WTC11 (cell line): ENCODE measurements at places on chromosomes 16 and 17. TPM values are rescaled to one million over a fixed set of nuclear protein-coding genes. Genes with fewer than 3 reads are reported as not detected.

- no peaks in the 10 kb centered on the region; the same call in 1 of the 2 replicates for H3K27me3 ChIP-seq
- H3K4me3 ChIP-seq, result no peak overlapping the region
- DNase-seq, result no peak
- H3K27ac ChIP-seq, result no peak overlapping the region
These were observed 211.9 kb downstream of the PRKCA start for GRCh38 chr17:66514227-66514806.

GRCh38 chr16:70720425-70721201 lies 34.8 kb upstream of the MTSS2 start:
- H3K4me1 ChIP-seq, result peaks cover 8% of the 10 kb centered on the region
- no peak for DNase-seq
- no peak overlapping the region for H3K4me3 ChIP-seq
- H3K27me3 ChIP-seq, result no peaks in the 10 kb centered on the region

- H3K4me3 ChIP-seq, result no peak overlapping the region
- DNase-seq, result no peak
- no peaks in the 10 kb centered on the region for H3K27me3 ChIP-seq
- peaks cover 14% of the 10 kb centered on the region for H3K36me3 ChIP-seq
- peak overlapping the region; percentile 41; the same call in 1 of the 2 replicates for H3K27ac ChIP-seq
These were observed 96.8 kb upstream of the CBX4 start for GRCh38 chr17:79936050-79936449.

DNA sequence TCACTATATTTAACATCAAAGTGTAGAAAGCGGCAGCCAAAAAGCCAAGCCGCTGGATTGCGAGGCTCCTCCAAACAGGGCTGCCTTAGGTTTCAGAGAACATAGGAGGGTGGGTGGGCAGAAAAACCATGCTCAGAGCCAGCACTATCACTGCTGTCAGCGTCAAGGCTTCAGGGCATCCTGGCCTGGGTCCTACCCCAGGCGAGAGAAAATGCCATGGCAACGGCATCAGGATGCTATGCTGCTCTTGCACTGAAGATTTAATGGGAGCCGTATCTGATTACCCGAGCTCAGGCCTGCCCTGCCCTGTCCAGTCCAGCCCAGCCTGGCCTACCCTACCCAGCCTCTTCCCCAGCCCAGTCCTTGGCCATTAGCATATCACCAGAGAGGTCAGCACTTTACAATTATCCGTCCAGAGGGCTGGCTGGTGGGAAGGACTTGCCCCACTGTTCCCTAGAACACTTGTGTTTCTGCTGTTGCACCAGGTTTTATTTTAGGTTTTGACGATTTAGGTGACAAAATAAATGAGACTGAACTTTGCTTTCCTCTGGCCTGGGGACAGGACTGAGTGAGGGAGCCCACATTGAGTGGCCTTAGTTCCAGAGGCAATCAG lies 61.1 kb downstream of the TOM1L2 start:
- H3K4me3 ChIP-seq, result no peak overlapping the region
- H3K36me3 ChIP-seq, result peaks cover 10% of the 10 kb centered on the region; the same call in 1 of the 2 replicates
- peaks cover 27% of the 10 kb centered on the region for H3K4me1 ChIP-seq
- H3K27me3 ChIP-seq, result peaks cover 3% of the 10 kb centered on the region; the same call in 1 of the 2 replicates
- H3K27ac ChIP-seq, result no peak overlapping the region

DNA sequence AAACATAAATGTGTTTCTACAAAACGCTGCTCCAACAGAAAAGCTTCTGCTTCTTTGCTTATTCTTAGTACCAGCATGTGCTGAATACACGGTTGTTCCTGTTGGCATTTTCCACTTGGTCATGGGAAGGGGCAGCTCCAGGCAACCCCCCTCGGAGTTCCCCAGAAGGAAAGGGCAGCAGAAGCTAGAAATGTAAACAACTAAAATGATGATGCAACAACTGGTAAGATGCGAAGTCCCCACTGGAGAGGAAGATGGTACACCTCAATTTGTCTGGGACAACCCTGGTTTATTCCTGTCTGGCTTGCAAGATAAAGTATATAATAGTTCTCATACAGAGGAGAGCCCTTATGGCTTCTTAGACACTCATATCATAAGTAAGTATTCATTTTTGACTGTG lies 9.2 kb upstream of the CCL13 start:
- no peak overlapping the region for H3K27ac ChIP-seq
- no peaks in the 10 kb centered on the region for H3K36me3 ChIP-seq
- no peak for DNase-seq
- peaks cover 3% of the 10 kb centered on the region; the same call in 1 of the 2 replicates for H3K4me1 ChIP-seq
- no peak overlapping the region for H3K4me3 ChIP-seq

GRCh38 chr17:512926-513325 lies 160.3 kb upstream of the RPH3AL start:
- no peak for DNase-seq
- H3K4me1 ChIP-seq, result peaks cover 11% of the 10 kb centered on the region; the same call in 1 of the 2 replicates
- H3K4me3 ChIP-seq, result no peak overlapping the region
- no peak overlapping the region for H3K27ac ChIP-seq
- H3K27me3 ChIP-seq, result peaks cover 15% of the 10 kb centered on the region
- H3K36me3 ChIP-seq, result peaks cover 10% of the 10 kb centered on the region

GRCh38 chr16:63038397-63039106 lies 1002.3 kb upstream of the CDH8 start:
- H3K27ac ChIP-seq, result peak overlapping the region; percentile 23; the same call in 1 of the 2 replicates
- no peak overlapping the region for H3K4me3 ChIP-seq
- no peak for DNase-seq
- no peaks in the 10 kb centered on the region for H3K36me3 ChIP-seq
- H3K4me1 ChIP-seq, result peaks cover 24% of the 10 kb centered on the region
- H3K27me3 ChIP-seq, result no peaks in the 10 kb centered on the region

DNA sequence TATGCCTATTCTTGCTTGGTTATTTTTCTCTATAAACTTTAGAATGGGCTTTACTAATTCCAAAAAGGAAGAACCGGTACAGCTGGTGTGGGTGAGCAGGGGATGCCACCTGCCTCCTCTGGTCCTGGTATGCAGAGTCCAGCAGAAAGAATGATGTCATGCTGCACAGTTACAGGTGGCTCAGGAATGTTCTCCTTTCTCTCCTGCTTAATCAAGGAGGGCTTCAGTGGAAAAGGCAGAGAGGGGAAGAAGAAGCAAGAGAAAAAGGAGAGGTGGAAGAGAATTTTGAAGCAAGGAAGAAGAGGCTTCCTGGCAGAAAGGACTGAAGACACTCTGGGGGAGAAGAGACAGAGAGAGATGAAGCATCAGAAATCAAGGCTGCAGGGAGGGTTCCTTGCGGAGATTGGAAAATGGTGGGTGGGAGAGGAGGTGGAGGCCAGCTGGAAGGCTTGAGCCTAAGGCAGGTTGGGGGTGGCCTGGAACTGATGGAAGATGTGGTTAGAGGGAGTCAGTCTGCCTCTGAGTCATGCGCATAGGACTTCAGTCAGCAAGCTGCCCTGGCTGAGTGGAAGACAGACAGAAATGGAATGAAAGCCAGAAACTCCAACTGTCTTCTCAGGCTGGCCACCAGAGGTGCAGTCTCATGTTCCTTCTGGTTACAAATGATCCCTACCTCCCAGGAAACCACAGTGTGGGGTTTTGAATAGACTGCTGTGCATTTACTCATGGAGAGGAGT lies 64.6 kb upstream of the CRHR1 start:
- no peak overlapping the region for H3K4me3 ChIP-seq
- H3K4me1 ChIP-seq, result peaks cover 15% of the 10 kb centered on the region
- peak; percentile 39 for DNase-seq
- H3K27ac ChIP-seq, result no peak overlapping the region
- peaks cover 10% of the 10 kb centered on the region for H3K27me3 ChIP-seq

DNA sequence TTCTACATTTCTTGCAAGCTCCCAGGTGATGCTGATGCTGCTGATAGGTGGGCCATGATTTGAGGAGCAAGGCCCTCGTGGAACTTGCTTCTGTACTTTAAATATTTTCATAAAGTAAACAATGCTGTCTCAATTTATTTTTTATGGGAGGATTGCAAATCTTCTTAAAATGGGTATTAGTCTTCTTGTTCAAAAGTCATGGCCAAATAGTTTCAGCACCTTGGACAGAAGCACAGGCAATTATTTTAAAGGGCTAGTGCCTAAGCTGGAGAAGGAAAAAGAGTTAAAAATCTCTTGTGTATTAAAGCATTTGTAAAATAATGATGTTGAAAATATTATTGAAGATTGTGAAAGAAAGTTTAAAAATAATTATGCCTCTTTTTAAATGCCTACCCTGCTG lies 50.5 kb downstream of the GPR139 start:
- no peak overlapping the region for H3K4me3 ChIP-seq
- H3K27ac ChIP-seq, result no peak overlapping the region
- no peaks in the 10 kb centered on the region for H3K4me1 ChIP-seq
- peaks cover 9% of the 10 kb centered on the region for H3K27me3 ChIP-seq
- no peaks in the 10 kb centered on the region for H3K36me3 ChIP-seq
- no peak for DNase-seq

- H3K4me1 ChIP-seq, result peaks cover 5% of the 10 kb centered on the region; the same call in 1 of the 2 replicates
- H3K27ac ChIP-seq, result no peak within 1 kb of the TSS
- peak within 1 kb of the TSS; percentile 62 for H3K4me3 ChIP-seq
- peak; percentile 49 for DNase-seq
- H3K36me3 ChIP-seq, result no peaks in the 10 kb centered on the region
These were observed at the start of gene OR3A2 for GRCh38 chr17:3385869-3386816. Gene OR3A2 (minus strand): TSS chr17:3386308.

- H3K27me3 ChIP-seq, result peaks cover 44% of the 10 kb centered on the region
- no peak overlapping the region for H3K4me3 ChIP-seq
- peak; percentile 9 for DNase-seq
These were observed 8.4 kb downstream of the TSPOAP1 start for GRCh38 chr17:58320163-58320558.

DNA sequence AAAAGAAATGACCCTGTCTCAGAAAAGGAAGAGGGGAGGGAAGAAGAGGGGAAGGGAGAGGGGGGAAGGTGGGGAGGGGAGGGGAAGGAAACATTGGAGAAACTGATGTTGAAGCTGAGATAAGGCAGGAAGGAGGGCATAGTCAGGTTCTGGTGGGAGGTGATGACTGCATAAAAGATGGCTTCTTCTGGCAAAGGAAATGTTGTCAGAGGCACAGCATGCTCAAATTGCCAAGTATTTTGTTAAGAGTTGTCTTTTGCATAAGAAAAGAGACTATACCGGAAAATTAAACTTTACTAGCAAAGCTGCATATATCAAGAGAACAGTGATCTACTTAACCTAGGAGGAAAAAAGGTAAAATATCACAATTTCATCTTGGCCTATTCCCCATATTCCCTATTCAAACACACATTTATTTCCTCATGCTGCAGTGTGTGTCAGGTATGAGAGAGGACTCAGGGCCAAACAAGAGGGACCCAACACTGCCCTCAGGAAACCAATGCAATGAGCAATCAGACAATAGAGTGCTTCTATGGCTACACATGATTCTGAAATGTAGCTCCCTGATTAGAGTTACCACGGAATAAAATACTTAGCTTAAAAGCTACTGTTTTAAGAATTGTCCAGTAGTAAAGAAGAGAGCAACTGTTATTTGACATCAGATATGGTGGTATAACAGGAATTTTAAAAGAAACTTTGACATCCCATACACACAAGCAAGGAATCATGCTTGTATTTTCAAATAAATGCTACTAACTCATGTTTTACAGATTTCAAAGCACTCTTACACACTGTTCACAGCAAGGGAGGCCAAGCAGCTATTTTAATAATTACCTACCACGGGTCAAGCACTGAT lies 80.9 kb downstream of the PARN start:
- H3K4me3 ChIP-seq, result no peak overlapping the region
- no peaks in the 10 kb centered on the region for H3K27me3 ChIP-seq
- peak overlapping the region; percentile 85 for H3K27ac ChIP-seq

DNA sequence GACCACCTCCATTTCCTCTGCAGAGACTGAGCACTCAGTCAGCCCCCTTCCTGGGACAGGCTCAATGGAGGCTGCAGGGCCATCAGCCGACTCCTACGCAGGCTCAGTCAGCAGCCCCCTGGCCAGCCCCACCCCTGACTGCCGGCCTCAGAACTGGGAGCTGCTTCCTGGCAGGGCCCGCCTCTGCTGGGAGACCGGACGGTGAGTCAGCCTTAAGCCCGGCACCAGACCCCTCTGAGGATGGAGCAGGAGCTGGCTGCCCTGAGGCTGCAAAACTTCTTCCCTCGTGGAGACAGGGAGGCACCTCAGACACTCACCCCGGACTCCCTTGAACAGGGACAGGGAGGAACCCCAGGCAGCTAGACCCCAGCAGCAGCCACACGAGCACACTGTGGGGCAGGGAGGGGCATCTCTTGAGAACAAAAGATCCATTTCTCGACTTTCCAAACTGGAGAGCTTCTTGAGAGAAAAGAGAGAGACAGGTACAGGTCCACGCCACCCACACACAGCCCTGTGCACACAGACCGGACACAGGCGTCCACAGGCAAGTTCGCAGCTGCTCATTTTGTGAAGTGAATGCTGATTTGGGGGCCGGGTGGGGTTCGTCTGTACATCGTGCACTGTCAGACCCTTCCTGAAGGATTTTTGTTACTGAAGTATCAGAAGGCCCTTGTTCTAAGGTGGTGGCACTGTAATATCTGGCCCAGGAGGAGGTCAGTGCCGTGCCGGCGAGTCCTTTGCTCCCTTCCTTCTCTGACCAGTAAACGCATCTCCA lies 1.3 kb upstream of the TUBB3 start:
- no peak overlapping the region for H3K27ac ChIP-seq
- peaks cover 19% of the 10 kb centered on the region for H3K4me1 ChIP-seq
- peaks cover 36% of the 10 kb centered on the region for H3K27me3 ChIP-seq
- DNase-seq, result peak; percentile 44
- H3K36me3 ChIP-seq, result no peaks in the 10 kb centered on the region
- H3K4me3 ChIP-seq, result peak overlapping the region; percentile 88

NSMCE1 gene
- 29.4 to 44.8 TPM (median 43.8 TPM) in 3 replicates for total RNA-seq

DNAI2 gene
- 0.21 to 0.26 TPM (median 0.23 TPM) in 3 replicates for total RNA-seq

UTS2R gene
- 0.46 to 0.76 TPM (median 0.53 TPM) in 3 replicates for total RNA-seq

PIGL gene
- total RNA-seq, result 24.5 to 44.1 TPM (median 28.1 TPM) in 3 replicates

IL21R gene
- 0.27 to 0.70 TPM (median 0.32 TPM) in 3 replicates for total RNA-seq

TBC1D3B gene
- total RNA-seq, result 6.3 to 7.9 TPM (median 7.7 TPM) in 3 replicates

CBX2 gene
- total RNA-seq, result 78.1 to 85.5 TPM (median 78.7 TPM) in 3 replicates
